ENCODE measurements at places on chromosomes 1 and 21. TPM values are rescaled to one million over a fixed set of nuclear protein-coding genes. Genes with fewer than 3 reads are reported as not detected.
A peak's percentile ranks its signal among the peaks of the same experiment; 100 is the strongest.

TMEM82 gene
- not detected for total RNA-seq

GRCh38 chr1:157496121-157496526 lies 56.2 kb downstream of the FCRL5 start:
- H3K36me3 ChIP-seq = no peaks in the 10 kb centered on the region
- no peak overlapping the region for H3K27ac ChIP-seq
- DNase-seq = peak; percentile 69
- H3K27me3 ChIP-seq = peaks cover 58% of the 10 kb centered on the region
- no peaks in the 10 kb centered on the region for H3K4me1 ChIP-seq
- H3K4me3 ChIP-seq = no peak overlapping the region

DNA sequence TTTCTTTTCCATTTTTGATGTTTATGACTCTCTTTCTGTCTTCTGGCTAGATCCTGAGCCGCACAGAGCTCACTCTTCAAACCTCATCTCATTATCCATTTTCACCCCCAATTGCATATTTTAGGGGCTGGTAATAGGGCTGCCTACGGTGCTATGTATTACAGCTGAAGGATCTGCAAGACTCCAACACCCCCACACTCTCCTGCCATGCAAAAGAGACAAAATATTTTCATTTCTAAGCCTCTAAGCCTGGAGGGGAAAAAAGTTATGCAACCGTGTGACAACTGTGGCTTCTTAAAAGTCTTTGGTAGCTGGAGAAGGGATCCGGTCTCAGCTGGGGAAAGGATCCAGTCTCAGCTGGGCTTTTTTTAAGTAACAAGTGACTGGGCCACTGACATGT lies 311.6 kb downstream of the NPHP4 start:
- H3K27me3 ChIP-seq = no peaks in the 10 kb centered on the region
- no peak overlapping the region for H3K27ac ChIP-seq
- no peak for DNase-seq
- no peak overlapping the region for H3K4me3 ChIP-seq
- H3K36me3 ChIP-seq = no peaks in the 10 kb centered on the region

LRRC39 gene
- 0.60 TPM for total RNA-seq

- no peak overlapping the region for H3K4me3 ChIP-seq
- DNase-seq = no peak
- peaks cover 5% of the 10 kb centered on the region for H3K36me3 ChIP-seq
- no peaks in the 10 kb centered on the region for H3K27me3 ChIP-seq
- peaks cover 43% of the 10 kb centered on the region for H3K4me1 ChIP-seq
Observed at GRCh38 chr1:113805256-113805531, 7.1 kb downstream of the RSBN1 start.

ATP1B1 gene
- 45.5 TPM for total RNA-seq
